GM04504 (cell line): ENCODE measurements at places on chromosomes 5 and 9.

DNA sequence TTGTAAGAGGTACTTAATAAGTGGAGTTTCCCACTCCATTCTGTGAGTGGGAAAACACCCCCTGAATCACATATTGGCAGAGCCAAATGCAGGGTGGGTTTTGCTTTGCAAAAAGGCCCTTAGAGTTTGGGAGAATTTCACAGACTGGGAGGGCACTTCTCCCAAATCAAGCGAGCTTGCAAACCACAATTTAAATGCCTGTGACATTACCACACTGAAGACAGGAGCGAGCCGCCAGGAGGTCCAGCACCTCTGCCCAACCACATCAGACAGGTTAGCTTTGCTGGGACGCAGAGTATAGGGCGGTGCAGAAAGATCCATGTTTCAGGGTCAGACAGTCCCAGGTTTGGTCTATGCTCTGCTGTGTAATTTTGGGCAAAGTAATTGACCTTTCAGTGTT is 2.3 kb downstream of the ALAD start:
- no peak for DNase-seq

GRCh38 chr9:114847492-114848417 is 41.9 kb upstream of the TNFSF15 start:
- no peak for DNase-seq

- DNase-seq: no peak
Observed at GRCh38 chr9:91824601-91825305, 125.3 kb downstream of the ROR2 start.

GRCh38 chr5:88740604-88741185 is 142.3 kb downstream of the MEF2C start:
- DNase-seq: no peak

- DNase-seq: no peak
Observed at GRCh38 chr5:159921721-159922120, 5.4 kb downstream of the ADRA1B start.

GRCh38 chr5:159206368-159206767 is 3.0 kb downstream of the RNF145 start:
- no peak for DNase-seq
